ENCODE measurements at places on chromosomes 2 and 18.
A peak's percentile ranks its signal among the peaks of the same experiment; 100 is the strongest.

DNA sequence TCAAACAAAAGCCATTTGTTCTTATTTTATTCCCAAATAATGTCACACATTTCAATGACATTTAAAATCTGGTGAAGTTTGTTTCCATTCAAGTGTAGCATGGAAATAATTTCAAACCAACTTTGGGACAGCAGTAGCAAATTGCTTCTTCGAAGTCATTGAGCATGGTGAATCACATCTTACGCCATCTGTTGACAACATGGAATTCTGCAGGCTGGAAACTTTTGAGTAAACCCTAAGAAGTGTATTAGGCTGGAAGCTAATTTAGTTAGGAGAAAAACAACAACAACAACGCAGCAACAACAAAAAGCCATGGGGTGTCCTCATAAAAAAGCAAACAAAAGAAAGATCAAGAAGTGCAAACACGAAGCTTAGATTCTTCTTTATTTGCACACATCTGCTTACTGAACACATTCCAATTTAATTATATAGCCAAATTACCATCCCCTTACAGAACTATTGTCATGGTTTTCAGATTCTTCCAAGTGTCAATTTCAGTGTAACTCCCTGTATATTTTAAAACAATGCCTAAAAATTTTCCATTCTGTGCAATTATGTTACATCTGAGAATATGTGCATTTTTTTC, 659.0 kb upstream of the CDH7 start:
- H3K27me3 ChIP-seq: no peaks in the 10 kb centered on the region
- H3K4me1 ChIP-seq: no peaks in the 10 kb centered on the region
- DNase-seq: peak; percentile 74
- no peak overlapping the region for H3K27ac ChIP-seq
- H3K36me3 ChIP-seq: no peaks in the 10 kb centered on the region
- H3K4me3 ChIP-seq: no peak overlapping the region

DNA sequence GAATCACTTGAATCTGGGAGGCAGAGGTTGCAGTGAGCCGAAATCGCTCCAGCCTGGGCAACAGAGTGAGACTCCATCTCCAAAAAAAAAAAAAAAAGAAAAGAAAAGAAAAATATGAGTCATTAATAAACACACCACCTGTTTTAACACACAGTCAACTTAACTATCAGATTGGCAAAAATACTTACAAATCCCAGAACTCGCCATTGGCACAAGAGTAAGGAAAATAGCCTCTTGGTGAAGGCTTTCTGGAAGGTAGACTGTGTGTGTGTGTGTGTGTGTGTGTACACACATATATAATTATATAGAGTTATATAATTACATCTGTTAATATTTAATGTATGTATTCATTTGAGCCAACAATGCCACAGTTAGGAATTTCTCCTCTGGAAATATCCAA, 63.7 kb upstream of the UXS1 start:
- no peaks in the 10 kb centered on the region for H3K27me3 ChIP-seq
- no peak for DNase-seq
- no peaks in the 10 kb centered on the region for H3K4me1 ChIP-seq
- no peak overlapping the region for H3K27ac ChIP-seq
- H3K4me3 ChIP-seq: no peak overlapping the region

DNA sequence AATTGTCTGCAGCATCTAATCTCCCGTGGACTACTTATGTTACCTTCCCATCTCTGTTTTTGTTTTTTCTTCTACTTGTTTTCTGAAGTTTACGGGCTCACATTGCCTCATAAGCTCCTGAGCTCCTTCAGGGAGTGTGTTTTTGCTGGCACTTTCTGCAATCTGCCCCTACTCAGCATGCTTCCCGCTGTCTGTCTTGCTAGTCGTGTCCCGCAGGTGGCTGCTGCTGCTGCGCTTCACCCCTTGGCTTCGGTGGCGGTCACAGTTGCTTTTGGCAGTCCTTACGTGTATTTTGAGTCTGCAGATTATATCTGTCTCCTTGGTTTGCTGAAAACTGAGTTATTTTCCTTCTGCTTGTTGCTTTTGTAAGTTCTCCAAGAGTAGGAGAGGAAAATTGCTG, 37.3 kb downstream of the FER1L5 start:
- H3K27ac ChIP-seq: no peak overlapping the region
- H3K4me3 ChIP-seq: no peak overlapping the region
- H3K36me3 ChIP-seq: no peaks in the 10 kb centered on the region
- no peak for DNase-seq
- no peaks in the 10 kb centered on the region for H3K27me3 ChIP-seq

DNA sequence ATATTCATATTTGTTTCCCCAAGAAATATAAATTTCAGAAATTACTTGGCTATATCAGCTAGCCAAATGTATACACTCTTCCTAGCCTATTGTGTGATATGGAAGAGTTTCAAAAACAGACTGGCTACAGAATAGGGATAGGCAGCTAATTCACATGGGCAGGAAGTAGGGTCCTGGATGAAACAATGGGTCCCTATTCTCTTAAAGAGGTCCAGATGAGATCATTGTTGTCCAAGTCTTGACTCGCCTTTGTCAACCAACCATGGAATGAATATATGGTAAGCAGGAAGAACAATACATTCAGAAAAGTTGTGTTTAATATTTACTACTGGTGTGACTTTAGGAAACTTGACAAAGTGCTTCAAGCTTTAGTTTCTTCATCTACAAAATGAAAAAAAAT, 319.9 kb downstream of the NBAS start:
- no peaks in the 10 kb centered on the region for H3K4me1 ChIP-seq
- H3K4me3 ChIP-seq: no peak overlapping the region
- no peaks in the 10 kb centered on the region for H3K36me3 ChIP-seq
- H3K27ac ChIP-seq: no peak overlapping the region
- no peaks in the 10 kb centered on the region for H3K27me3 ChIP-seq

DNA sequence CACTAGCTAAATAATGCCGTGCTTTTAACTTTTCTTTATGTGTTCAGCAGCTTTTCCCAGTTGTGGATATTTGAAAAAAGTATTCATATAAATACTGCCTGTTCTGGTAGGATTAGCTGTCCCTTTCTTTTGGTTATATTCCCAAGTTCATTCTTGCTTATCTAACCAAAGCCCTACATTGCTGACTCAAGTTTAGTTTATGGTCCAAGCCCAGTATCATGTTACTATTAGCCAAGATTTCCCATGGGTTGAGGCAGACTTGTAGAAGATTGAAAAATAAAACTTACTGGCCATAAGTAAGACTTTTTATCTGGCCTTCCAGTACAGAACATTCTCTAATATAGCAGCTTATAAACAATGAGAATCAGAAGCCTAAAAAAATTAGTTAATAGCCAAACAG, 49.7 kb upstream of the NFE2L2 start:
- no peaks in the 10 kb centered on the region for H3K36me3 ChIP-seq
- H3K27me3 ChIP-seq: no peaks in the 10 kb centered on the region
- H3K4me3 ChIP-seq: no peak overlapping the region
- H3K27ac ChIP-seq: no peak overlapping the region
- H3K4me1 ChIP-seq: peaks cover 11% of the 10 kb centered on the region
- DNase-seq: no peak

DNA sequence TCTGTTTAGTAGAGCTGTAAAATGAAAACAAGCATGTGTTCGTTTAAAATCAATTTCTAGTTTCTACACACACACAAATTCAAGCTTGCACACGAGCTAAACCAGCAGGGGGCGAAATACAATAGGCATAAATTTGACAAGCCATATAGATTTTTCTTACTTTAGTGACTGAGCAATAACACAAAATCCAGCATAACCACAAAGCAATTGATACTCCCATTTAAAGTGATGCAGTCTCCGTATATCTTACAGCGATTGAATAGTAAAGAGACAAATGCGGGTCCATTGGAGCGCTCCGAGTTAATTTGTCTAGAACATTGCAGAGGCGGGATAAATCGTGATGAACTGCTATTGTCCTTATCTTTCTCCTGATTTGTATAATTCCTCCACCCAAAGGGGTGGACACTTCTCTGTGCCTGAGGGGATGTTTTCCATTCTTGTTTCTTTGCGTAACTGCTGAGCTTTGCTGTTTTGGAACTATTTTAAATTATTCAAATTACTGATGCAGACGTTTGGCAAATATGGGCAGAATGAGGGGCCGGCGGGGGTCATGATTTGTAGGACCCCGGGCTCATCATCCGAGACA, 1.2 kb upstream of the AFTPH start:
- H3K27ac ChIP-seq: no peak overlapping the region
- peak overlapping the region; percentile 93 for H3K4me3 ChIP-seq
- peaks cover 9% of the 10 kb centered on the region for H3K27me3 ChIP-seq
- no peaks in the 10 kb centered on the region for H3K36me3 ChIP-seq
- peaks cover 10% of the 10 kb centered on the region for H3K4me1 ChIP-seq

DNA sequence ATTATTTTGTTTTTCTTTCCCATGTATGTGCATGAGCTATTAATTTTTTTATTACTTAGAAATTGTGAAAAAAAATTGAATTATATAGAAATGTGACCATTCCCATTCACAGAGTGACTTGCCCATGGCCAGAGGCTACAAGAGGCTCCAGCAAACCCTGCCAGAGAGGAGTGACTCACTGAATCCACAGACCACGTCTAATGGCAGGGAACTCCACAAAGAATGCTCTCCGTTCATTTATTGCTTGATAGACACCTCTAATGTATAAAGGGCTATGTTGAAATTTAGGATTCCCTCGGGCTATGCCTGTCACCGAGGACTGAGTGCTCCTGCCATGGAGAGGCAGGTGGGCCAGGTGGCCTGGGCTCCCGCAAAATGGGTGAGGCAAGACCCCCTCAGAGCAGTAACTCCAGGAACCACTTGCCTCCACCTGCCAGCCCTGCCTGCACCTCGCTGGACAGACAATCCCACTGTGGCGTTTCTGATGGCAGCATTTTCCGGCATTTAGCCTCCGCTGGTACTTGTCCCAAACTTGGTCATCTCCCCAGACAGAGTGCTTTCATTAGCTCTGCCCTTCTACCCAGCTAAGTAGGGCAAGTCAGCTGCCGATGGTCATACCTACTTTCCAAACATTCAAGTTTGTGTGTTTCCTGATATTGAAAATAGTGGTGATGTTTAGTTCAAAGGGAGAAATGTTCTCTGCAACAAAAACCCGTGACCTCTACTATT, 200.3 kb downstream of the PRKCE start:
- no peaks in the 10 kb centered on the region for H3K27me3 ChIP-seq
- no peak overlapping the region for H3K27ac ChIP-seq
- H3K4me1 ChIP-seq: peaks cover 15% of the 10 kb centered on the region

DNA sequence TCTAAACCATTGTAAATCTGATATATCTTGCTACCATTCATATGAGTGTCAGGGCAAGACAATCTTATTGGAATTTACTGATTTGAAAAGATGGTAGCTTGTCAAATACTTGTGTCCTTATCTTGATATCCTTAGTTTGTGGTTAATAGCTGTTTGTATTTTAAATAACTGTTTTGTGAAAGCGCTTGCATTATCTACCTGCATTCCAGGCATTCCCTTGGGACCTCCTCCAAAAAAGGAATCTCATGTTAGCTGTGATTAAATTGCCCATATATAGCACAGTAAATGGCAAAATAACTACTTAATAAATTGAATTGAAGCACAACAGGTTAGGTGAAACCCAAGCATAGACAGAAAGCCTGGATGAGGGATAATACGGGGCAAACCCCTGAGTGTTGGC, 13.9 kb downstream of the CNTNAP5 start:
- DNase-seq: no peak
- no peaks in the 10 kb centered on the region for H3K36me3 ChIP-seq
- H3K4me3 ChIP-seq: no peak overlapping the region
- H3K4me1 ChIP-seq: no peaks in the 10 kb centered on the region
- no peak overlapping the region for H3K27ac ChIP-seq

DNA sequence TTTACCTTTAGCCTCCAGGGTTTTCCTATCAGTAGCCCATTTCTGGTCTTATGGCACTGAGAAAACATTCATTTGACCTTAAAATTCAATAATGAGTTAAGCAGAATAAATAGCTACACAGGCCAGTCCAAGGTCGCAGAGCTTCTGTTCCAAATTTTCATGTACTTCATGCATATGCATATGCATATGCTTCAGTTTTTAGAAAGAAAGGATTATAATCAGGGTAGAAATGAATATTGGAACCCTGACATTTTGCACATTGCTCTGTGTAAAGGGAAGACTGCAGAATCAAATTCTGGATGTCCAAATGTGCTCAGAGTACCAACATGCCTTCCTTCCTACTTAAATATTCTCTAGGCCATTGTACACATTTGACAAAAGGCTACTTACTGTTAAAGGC, 104.9 kb downstream of the DPP4 start:
- DNase-seq: no peak
- H3K4me3 ChIP-seq: no peak overlapping the region
- no peaks in the 10 kb centered on the region for H3K4me1 ChIP-seq
- no peak overlapping the region for H3K27ac ChIP-seq
- H3K36me3 ChIP-seq: no peaks in the 10 kb centered on the region
- H3K27me3 ChIP-seq: no peaks in the 10 kb centered on the region

DNA sequence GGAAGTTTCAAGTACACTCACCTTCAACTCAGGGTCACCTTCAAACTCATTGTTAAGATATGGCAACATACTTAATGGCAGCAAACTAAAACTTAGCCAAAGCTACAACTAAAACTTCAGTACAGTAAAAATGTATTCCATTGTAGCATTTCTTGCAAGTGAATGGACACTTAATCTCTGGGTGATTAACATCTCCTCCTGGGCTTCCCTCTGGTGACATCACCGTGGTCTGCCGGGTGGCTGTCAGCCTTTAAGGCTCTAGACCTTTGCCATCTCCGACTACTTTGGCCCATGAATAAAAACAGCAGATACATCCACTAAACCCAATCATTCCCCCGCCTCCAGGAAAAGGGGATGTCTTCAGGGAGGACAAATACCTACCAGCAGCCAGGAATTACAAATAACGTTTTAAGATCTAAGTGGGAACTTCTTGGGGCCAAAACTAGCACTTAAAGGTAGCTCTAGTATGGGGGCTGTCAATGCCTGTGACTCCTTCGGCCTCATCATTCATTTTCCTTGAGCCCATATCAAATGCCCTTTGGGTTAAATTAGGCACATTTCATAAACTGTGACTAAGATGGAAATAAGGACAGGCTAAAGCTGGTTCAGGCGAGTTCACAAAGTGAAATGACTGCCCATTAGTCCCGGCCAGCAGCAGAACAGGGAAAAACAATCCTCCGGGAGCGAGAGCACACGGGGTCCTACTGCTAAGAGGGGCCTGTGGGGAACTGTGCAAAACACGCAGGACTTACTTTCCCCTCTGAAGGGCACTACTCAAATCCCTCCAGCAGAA, 1.1 kb downstream of the TFCP2L1 start:
- no peaks in the 10 kb centered on the region for H3K4me1 ChIP-seq
- H3K36me3 ChIP-seq: no peaks in the 10 kb centered on the region
- H3K27ac ChIP-seq: no peak overlapping the region
- H3K4me3 ChIP-seq: peak overlapping the region; percentile 70
- DNase-seq: no peak

- H3K4me1 ChIP-seq: peaks cover 21% of the 10 kb centered on the region
- no peaks in the 10 kb centered on the region for H3K27me3 ChIP-seq
- no peak overlapping the region for H3K27ac ChIP-seq
- H3K4me3 ChIP-seq: no peak overlapping the region
- H3K36me3 ChIP-seq: no peaks in the 10 kb centered on the region
These were observed 37.9 kb upstream of the ITGA4 start for GRCh38 chr2:181419129-181419855.
